Calu3 (cell line): ENCODE measurements at places on chromosomes 5 and 9.
A peak's percentile ranks its signal among the peaks of the same experiment; 100 is the strongest.

DNA sequence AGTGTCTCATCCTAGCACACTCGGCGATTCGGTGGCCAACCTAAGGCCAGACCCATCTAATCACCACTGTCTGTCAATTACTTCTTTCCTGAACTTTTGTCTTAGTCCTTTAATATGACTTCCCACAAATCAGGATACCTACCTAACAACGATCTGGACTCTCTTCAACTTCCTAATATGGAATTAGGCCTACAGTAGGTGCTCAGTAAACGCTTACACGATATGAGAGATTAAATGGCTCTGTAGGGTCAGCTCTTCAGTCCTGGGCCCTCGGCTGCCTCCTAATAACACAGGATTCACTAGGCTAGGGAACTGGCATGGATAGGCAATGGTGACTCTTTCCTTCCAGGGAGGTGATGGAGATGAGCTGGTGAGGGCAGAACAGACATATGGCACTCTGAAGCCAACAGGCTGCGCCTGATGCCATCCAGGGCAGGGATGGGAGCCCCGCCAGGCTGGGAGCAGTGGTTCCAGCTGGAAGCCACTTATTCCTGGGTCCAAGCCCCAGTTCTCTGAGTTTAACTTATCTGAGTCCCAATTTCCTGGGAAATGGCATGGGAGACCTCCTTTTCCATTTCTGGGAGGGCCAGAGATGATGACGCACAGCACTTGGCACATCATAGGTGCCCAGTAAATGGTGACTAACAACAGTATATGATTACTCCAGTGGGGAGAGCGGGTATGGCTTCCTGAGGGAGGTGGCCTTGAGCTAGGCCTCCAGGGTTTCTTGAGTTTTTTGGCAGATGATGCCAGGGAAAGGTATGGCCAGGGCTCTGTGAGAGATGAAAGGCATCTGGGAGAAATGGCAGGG lies 7.3 kb downstream of the PDGFRB start:
- DNase-seq: no peak

DNA sequence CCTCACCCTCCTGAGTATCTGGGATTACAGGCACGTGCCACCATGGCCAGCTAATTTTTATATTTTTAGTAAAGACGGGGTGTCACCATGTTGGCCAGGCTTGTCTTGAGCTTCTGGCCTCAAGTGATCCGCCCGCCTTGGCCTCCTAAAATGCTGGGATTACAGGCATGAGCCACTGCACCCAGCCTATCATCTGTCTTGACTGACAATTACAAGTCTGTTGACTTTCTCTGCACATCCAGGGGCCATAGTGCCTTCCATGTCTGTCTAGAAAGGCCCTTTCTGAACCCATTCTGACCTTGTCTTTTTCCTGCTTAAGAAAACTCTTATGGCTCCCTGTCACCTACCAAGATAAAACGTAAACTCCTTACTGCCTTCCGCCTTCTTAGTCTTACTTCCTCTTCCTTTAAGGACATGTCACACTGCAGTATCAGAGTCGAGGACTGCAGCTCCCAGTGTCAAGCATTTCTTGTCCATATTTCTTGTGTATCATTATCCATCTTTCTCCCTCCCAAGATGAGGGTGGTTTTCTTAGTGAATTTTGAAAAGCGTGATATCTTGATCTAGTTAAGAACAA lies 49.9 kb upstream of the SHB start:
- DNase-seq: no peak

DNA sequence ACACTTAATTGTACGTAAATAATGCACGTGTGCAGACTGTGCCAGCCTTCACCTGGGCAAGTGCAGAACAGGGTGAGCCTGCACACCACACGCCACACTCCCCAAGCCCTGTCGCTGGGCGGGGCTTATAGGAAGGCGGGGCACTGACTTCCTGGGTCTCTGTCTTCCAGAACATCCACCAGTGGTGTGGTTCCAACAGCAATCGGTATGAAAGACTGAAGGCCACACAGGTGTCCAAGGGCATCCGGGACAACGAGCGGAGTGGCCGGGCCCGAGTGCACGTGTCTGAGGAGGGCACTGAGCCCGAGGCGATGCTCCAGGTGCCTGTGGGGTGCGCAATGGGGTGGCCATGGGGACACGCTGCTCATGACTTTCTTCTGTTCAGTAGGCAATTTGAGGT lies 44.2 kb downstream of the GSN start:
- no peak for DNase-seq

- no peak for DNase-seq
Observed at GRCh38 chr5:52906343-52906742, 82.8 kb upstream of the ITGA2 start.

DNA sequence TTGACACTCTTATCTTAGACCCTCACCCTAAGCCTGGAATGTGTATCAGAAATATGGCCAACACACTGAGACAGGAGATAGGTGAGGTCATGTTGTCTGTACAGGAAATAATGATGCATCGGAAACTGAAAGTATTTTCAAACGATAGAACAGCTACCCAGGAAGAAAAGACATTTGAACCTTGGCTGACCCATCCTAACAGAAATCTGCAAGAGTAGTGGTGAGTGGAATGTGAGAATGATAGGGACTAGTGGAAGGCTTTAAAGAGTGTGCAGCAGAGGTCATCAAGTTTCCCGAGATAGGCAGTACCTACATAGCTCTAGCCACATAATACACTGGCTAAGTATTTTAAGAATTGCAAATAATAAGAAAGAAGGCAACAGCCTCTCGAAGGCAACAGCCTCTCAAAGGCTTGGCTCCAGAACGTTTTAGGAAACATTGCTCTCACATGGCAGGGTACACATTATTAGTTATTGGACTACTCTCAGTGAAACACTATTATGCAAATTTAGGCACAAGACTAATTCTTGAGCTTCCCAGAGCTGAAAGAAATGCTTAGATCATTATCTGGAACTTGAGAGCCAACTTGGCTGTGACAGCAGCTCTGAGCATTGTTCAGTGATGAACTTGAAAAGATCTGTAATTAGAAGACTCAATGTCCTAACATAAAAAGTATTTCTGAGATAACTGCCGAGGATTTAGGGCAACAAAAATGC lies 133.1 kb upstream of the FBXL7 start:
- no peak for DNase-seq

DNA sequence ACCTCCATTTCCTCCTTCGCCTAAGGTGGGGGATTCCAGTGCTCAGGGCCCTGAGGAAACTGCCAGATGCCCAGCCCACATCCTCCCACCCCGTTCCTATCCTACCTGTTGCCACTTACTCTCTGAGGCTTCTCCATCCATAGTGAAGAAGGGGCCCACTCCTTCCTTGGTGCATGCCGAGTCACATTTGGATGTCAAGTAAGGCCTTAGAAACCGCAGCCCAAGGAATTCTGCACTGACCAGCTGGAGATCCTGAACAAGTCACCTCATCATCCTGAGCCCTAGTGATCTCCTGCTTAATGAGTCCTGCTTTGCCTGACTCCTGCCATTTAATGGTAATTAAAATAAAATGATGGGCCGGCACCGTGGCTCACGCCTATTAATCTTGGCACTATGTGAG lies 6.7 kb upstream of the TNIP1 start:
- DNase-seq: no peak

DNA sequence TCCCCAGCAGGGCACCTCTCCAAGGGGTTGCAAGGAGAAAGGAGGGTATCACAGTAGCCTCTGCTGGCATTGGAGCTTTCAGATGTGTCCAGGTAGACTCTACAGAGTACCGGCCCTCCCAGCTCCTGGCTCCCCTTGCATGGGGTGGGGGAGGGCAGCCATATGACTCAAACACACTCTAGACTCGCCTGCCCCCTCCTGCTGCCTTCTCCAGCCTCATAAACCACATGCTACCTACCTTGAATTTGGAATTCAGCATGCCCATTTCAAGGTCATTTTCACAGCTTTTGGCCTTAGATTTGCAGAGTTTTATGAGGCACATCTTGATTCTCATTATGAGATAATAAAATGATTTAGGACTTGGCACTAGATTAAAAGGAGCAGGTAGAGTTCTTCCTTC lies 32.8 kb upstream of the SMIM32 start:
- DNase-seq: no peak

- no peak for DNase-seq
Observed at GRCh38 chr5:51156838-51157237, 226.4 kb upstream of the ISL1 start.

DNA sequence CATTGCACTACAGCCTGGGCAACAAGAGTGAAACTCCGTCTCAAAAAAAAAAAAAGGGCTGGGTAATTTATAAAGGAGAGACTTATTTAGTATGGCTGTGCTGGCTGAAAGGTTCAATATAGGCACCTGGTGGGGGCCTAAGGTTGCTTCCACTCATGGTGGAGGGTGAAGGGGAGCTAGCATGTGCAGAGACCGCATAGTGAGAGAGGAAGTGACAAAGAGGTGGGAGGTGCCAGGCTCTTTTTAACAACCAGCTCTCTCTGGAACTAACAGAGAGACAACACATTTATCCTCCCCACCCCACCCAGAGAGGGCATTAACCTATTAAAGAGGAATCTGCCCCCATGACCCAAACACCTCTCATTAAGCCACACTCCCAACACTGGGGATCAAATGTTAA lies 28.9 kb upstream of the SERINC5 start:
- DNase-seq: no peak

- DNase-seq: no peak
Observed at GRCh38 chr5:87949676-87950631, 318.7 kb downstream of the TMEM161B start.

DNA sequence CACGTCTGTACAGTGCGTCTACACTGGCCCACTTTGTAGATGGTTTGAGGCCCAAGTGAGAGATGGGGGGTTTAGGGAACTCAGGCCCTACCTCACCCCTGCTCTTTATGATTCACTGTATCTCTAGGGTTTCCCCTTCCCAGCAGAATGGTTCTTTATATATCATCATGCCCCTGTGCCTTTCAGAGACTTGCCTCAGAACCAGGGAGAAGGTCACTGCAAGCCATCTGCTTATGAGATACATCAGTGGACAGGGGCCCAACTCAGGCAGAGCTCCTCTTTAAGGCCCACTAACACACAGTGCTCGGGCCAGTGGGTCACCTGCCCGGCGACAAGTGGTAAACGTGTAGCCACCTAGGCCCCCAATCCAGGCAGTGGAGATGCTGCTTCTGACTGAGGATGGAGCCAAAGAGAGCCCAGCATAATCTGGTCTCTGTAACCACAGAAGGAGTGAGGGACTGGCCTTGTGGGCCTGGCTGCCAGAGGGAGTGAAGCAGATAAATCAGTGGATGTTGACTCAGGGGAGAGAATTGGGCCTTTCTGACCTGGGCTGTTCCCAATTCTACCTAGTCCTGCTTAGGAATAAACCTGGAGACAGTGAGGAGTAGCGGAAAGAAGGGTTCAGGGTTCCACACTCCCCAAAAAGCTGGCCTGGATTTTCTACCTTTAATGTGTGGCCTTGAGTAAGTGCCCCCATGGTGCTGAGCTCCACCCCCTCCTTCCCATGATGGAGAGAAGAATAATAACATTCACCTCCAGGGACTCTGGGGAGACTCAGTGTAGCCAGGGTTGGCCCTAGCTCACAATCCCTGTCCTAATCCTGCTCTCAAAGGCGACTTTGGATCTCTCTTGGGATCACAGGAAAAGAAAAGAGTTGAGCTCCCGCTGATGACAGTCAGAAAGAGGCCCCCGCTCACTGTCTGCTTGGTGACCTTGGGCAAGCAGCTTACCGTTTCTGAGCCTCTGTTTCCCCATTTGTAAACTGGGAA lies 2.8 kb upstream of the DUSP1 start:
- DNase-seq: no peak

- no peak for DNase-seq
Observed at GRCh38 chr5:73883646-73884045, 257.6 kb downstream of the ARHGEF28 start.

DNA sequence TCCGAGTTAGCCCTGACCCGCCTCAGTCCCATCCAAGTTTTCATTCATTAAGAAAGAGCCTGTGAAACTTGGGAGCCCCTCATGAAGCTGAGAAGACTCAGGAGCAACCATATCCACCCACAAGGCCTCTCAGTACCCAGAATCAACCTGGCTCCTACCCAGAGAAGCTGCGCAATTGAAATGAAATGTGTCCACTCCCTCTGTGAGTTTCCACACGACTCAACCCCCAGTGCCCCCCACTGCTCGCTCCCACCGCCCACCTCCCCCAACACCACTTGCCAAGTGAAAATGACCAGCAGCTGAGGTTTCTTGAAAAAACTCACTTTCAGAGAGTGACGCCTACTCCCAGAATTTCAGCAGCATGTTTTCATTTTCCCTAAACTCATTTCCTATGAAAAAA lies 104.6 kb downstream of the CDK5RAP2 start:
- no peak for DNase-seq

GRCh38 chr5:425714-426113 lies 17.3 kb upstream of the EXOC3 start:
- peak; percentile 22 for DNase-seq

DNA sequence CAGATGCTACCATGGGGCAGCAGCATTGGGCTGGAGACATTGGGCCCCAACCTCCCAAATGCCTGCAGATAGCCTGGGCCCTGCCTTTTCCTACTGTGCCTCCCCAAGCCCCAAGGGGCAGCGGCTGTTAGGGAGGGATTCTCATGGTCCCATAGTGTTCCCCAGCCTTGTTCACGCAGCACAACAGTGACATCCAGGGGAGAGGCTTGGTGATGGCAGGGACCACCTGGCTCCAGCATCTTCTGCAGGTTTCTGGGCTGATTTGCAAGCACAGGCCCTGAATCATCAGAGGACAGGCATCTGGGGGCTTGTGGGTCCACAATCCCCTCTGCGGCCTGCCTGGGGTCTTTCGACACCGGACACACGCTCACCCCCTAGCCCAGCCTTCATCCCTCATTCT lies 354.6 kb downstream of the SLIT3 start:
- DNase-seq: no peak

- no peak for DNase-seq
Observed at GRCh38 chr9:135100241-135100681, 12.8 kb downstream of the OLFM1 start.

- no peak for DNase-seq
Observed at GRCh38 chr5:173679909-173680630, 63.6 kb upstream of the BOD1 start.

DNA sequence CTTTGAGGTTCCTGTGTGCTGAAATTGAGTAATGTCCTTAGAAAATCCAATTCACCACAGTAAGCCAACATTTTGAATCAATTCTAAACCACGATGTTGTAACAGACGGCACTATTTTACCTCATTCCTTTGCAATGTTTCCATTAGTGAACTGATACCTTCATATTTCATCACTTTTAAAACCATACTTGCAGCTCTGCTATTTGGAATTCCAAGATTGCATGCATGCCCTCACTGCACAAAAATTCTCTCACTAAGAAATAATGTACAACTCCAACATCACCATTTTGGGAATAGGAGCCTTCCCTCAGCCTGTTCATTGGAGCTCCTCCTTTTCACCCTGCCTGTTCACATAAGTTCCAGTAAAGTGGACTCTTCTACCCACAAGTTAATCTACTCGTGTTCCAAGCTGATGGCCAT lies 74.8 kb upstream of the TGFBR1 start:
- no peak for DNase-seq

GRCh38 chr5:112388074-112388473 lies 31.0 kb downstream of the EPB41L4A start:
- peak; percentile 11 for DNase-seq

GRCh38 chr5:170681013-170681433 lies 102.5 kb upstream of the GABRP start:
- peak; percentile 79 for DNase-seq
